PC-9 (cell line): ENCODE measurements at places on chromosomes 12 and 14. TPM values are rescaled to one million over a fixed set of nuclear protein-coding genes. Genes with fewer than 3 reads are reported as not detected.

KLHDC1 gene
- total RNA-seq, result 1.2 and 3.8 TPM in 2 replicates

PGF gene
- 8.9 and 11.7 TPM in 2 replicates for total RNA-seq

GDF3 gene
- not detected in 2 replicates for total RNA-seq

LALBA gene
- total RNA-seq, result not detected in 2 replicates
